ENCODE measurements at places on chromosomes 2 and 18.

DNA sequence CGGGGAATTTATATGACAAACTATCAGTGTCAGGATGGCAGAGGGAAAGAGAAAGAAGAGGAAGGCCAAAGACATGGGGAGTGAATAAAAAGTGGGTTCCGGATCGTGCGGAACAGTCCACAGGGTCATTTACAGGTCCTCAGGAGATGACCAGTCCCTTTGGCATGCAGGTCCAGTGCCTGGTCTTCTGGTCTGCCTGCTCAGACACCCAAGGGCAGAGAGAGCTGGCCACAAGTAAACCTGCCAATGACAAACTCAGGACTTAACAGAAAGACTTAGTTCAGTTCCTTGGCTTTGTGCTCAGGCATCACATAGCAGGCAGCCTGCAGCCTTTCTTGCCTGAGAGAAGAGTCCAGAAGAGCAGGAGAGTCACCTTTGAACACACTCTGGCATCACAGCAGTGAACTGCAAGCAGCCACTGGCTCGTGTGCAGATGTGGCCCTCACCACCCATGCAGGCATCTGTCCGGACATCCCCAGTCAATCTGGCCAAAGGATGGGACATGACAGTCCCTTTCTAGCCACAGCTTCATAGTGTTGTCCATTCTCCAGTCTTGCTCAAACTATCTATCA is 14.0 kb downstream of the TMEM127 start:
- DNase-seq: no peak
- H3K36me3 ChIP-seq: peaks cover 64% of the 10 kb centered on the region
- peaks cover 30% of the 10 kb centered on the region for H3K4me1 ChIP-seq

DNA sequence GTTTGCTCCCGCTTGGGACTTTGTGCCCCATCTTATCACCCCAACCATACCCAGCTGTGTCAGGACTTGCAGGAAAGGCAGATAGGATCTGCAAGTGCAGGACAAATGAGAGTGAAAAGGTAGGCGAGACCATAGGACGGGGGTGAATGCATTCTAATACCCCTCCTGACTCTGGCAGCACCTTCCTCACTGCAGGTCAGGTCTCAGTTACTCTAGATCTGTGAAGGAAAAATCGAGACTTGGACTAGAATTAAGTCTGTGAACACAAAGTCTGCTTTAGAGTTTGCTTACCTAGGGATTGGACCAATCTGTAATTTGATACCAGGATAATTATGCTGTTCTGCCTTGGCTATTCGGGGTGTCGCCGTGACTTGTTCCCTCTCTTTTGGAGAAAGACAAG is 19.7 kb downstream of the NT5DC4 start:
- H3K4me1 ChIP-seq: no peaks in the 10 kb centered on the region
- H3K27ac ChIP-seq: no peak overlapping the region
- H3K27me3 ChIP-seq: no peaks in the 10 kb centered on the region
- no peaks in the 10 kb centered on the region for H3K36me3 ChIP-seq
- DNase-seq: no peak

DNA sequence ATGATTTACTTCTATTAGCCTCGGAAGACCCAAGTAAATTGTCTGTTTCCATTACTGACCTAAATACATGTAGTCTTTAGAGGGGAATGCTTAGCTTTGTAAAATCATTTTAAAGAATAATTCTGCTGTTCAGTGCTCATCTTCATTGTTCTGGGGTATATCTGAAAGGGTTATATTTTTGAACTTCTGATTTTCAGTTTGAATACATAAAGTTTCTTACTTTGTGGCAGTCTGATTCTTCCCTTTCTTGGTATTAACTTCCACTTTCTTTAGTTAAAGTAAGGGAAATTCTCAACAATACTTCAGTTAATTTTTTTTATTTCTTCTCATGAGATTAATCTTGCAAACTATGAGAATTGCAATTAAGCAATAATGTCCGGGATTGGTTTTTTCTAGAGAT is 148.4 kb downstream of the DOCK10 start:
- peak overlapping the region; percentile 74 for H3K4me3 ChIP-seq
- peaks cover 62% of the 10 kb centered on the region for H3K4me1 ChIP-seq
- peaks cover 65% of the 10 kb centered on the region for H3K36me3 ChIP-seq

GRCh38 chr2:206971805-206972204 is 32.5 kb downstream of the CPO start:
- no peak overlapping the region for H3K27ac ChIP-seq
- H3K27me3 ChIP-seq: peaks cover 17% of the 10 kb centered on the region
- DNase-seq: no peak
- no peak overlapping the region for H3K4me3 ChIP-seq
- no peaks in the 10 kb centered on the region for H3K4me1 ChIP-seq

GRCh38 chr2:41735006-41735405 is 312.8 kb upstream of the PKDCC start:
- no peaks in the 10 kb centered on the region for H3K36me3 ChIP-seq
- no peak overlapping the region for H3K4me3 ChIP-seq
- DNase-seq: no peak
- peaks cover 11% of the 10 kb centered on the region for H3K4me1 ChIP-seq
- peaks cover 7% of the 10 kb centered on the region for H3K27me3 ChIP-seq
- no peak overlapping the region for H3K27ac ChIP-seq

DNA sequence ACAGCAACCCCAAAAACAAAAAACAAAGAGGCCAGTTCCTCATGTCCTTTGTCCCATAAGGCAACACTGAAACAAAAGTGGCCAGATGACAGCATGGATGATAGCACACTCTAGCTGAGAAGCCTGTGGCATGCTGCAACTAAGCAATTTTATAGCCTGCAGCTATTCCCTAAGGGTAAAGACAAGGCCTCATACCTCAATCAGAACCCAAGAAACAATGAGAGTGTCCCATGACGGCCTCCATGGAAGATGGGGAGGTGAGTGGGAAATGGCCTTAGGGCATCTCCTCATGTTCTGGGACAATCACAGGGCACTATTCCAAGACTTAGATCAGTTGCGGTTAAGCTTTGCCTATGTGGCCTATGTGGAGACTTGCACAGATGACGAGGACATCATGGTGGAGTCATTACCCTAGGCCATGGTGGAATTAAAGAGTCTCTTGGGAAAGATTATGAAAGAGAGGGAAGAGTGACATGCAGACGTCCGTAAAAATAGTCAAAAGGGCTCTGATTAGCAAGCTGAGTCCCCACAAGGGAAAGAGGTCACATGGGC is 103.1 kb downstream of the INO80D start:
- H3K27ac ChIP-seq: no peak overlapping the region
- H3K36me3 ChIP-seq: no peaks in the 10 kb centered on the region
- H3K4me3 ChIP-seq: no peak overlapping the region
- H3K4me1 ChIP-seq: no peaks in the 10 kb centered on the region
- no peak for DNase-seq

DNA sequence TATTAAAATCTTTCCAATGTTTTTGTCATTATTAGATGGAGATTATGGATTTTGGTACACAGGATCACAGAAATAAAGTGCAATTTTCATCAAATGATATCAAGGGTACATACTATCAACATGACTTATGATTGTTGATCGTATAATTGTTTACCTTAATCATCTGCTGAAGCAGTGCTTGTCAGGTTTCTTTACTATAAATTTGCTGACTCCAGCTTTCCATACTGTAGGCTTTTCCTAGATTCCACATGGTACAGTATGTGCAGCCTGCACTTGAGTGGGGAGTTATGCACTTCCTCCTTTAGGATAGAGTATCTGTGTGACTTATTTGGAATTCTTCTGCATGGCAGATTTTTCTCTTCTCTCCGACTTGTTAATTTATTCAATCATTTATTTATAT is 187.6 kb upstream of the DPP10 start:
- no peak overlapping the region for H3K4me3 ChIP-seq
- no peak overlapping the region for H3K27ac ChIP-seq
- H3K27me3 ChIP-seq: peaks cover 9% of the 10 kb centered on the region
- DNase-seq: no peak
- H3K36me3 ChIP-seq: no peaks in the 10 kb centered on the region

DNA sequence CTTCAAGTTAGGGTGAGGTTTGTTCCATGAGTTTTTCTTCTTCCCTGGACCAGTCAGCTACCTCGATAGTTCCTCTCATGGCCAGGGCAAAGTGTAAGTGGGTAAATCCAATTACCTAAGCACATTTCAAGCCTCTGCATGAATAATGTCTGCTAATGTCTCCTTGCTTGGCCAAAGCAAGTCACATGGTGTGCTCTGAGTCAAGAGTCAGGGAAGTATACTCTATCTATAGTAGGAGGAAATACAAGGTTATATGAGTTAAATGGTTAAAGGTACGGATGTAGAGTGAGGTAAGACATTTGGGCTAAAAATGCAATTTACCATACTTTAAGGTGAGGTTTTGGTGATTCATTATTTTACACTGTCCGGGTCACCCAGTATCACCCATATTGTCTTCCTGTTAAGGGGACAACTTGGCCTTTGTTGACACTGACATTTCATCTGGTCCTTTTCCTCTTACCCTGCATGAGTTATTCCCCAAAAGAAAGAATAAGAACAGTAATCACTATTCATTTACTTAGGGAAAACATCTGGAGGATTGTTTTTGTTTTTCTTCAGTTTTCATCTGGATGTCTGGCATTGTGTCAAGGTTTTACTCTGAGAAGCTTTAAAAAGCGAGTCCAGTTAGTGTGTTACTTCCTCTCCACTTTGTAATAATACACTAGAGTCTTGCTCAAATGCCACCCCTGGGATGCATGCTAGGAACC is 405.5 kb downstream of the RND3 start:
- H3K27ac ChIP-seq: no peak overlapping the region
- H3K4me3 ChIP-seq: no peak overlapping the region
- H3K4me1 ChIP-seq: no peaks in the 10 kb centered on the region
- no peak for DNase-seq
- H3K36me3 ChIP-seq: no peaks in the 10 kb centered on the region

GRCh38 chr2:219418155-219419011 is at the start of gene DES:
DES (plus strand) TSS chr2:219418377; CDS start chr2:219418463, 86 bp downstream.
- no peak for DNase-seq
- H3K27me3 ChIP-seq: peaks cover 45% of the 10 kb centered on the region
- H3K36me3 ChIP-seq: no peaks in the 10 kb centered on the region
- no peak within 1 kb of the TSS for H3K4me3 ChIP-seq

GRCh38 chr2:7588295-7588694 is 671.1 kb downstream of the RNF144A start:
- H3K27me3 ChIP-seq: peaks cover 2% of the 10 kb centered on the region
- no peak overlapping the region for H3K27ac ChIP-seq
- no peak overlapping the region for H3K4me3 ChIP-seq
- H3K36me3 ChIP-seq: no peaks in the 10 kb centered on the region
- no peaks in the 10 kb centered on the region for H3K4me1 ChIP-seq

DNA sequence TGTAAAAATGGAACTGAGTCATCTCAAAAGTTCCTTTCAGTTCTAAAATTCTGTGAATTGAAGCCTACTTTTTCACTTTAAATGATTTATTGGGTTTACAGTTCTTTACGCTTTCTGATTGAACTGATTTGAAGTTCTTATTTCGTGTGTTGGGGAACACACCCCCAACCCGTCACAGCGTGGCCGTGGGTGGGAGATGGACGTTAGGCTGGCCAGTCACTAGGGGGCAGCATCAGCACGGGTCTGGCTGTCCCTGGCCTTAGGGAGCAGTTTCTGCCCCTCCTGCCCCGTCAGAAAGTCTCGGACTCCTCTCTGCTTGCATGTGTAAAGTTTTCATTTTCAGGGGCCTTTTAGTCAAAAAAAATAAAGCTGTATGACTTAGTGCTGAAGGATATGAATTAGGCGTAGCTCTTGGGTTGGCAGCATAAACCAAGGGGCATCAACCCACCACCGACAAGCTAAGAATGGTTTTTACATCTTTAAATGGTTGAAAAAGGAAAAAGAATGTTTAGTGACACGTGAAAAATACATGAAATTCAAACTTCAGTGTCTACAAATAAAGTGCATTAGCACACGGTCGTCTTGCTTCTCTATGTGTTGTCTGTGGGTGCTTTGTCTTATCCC is 63.4 kb downstream of the ZCCHC2 start:
- H3K4me1 ChIP-seq: peaks cover 26% of the 10 kb centered on the region
- H3K27me3 ChIP-seq: no peaks in the 10 kb centered on the region
- H3K27ac ChIP-seq: no peak overlapping the region
- peaks cover 12% of the 10 kb centered on the region for H3K36me3 ChIP-seq
